ENCODE measurements at places on chromosomes 2 and 18.

DNA sequence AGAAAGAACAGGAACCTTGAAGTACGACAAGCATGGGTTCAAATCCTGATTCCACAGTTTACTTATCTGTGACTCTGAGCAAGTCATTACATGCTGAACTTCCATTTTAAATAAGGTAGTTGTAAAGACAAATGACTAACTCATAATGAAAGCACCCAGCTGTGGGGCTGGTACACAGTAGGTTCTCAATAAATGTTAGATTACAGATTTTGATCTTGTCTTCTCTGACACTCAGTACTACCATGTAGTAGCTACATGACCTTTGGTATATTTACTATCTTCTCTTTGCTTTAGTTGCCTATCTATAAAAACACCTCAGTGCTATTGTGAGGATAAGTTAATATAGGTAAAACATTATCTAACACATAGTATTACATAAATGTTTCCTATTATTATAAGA lies 3.2 kb downstream of the TRAK2 start:
- DNase-seq, result no peak

GRCh38 chr2:46988733-46989481 lies 73.3 kb upstream of the MCFD2 start:
- DNase-seq, result peak; percentile 47

DNA sequence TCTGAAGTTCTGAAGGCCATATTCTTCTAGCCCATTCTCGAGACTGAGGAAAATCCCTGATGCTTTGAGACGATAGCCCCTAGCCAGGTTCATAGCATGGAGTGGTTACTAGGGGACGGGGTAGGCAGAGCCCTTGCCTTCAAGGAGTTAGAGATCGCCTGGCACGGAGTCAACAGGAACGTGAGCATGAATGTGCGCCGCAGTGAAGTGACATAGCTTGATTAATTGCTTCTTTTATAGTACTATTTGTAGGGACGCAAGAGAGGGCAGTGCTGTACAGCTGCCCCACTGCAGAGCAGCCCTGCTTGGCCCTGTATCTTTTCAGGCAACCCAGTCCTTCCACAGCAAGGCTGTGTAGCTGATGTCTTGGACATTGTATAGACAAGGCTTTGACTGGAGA lies 26.2 kb downstream of the HRH4 start:
- DNase-seq, result no peak

DNA sequence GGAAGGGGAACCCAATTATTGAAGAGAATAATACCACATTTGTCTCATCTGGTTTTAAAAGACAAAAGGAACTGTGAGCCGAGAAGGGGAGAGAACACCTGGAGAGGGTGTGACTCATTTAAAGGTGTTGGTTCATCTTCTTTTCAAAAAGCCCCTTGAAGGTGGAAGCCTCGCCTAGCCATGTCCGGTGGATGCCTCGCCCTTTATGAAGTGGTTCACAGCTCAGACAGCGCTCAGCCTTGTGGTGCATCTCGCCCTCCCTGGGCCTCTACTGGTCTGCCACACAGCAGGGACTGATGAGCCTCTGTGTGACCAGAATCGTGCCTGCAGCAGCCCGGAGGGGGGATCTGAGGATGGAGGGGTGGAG lies 290.0 kb upstream of the CXCR4 start:
- DNase-seq, result no peak

GRCh38 chr2:233412405-233412804 lies 58.1 kb downstream of the DGKD start:
- no peak for DNase-seq

DNA sequence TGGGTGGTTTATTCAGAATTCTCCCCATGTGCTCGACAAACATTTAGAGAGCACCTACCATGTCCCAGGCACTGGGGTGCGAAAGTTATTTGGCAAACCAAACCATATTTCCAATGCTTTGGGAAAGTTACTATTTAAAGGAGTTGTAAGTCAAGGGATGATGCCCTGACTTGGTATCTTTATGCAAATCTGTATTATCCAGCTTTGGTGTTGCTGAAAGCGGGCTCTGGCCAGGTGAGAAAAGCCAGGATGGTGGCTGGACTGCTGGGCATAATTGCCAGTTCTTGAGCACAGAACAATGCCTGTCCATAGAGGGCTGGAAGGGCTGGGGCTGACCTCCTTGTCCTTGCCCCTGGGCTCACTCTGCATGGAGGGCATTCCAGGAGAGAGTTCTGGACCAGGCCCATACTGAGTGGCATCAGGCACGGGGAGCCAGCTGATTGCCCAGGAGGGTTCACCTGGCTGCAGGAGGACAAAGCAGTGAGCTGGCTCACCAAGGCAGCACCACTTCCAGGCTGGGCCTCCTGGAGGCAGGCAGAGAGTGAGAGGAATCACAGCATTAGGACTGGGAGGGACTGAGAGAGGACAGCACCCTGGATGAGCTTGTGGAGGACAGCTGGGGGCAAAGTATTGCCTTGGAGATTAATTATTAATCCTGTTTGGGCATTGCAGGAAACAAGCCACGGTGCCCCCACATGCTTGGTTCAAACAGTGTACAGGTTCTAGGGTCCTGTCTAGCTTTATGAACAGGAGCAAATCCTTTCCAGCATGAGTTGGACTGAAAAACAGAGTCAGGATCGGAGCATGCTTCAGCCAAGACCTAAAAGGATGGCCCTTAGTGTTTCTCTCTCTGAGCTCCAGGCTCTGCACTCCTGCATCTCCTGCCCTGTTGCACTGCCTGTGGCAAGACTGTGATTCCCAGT lies 7.1 kb downstream of the KHK start:
- DNase-seq, result no peak

- DNase-seq, result no peak
Measured at GRCh38 chr18:47777626-47778025, 152.8 kb downstream of the SMAD2 start.

GRCh38 chr2:217868911-217869334 lies 133.9 kb downstream of the TNS1 start:
- DNase-seq, result no peak

- no peak for DNase-seq
Measured at GRCh38 chr2:1484131-1484884, 71.0 kb downstream of the TPO start.

- no peak for DNase-seq
Measured at GRCh38 chr2:229956491-229956890, 34.2 kb downstream of the FBXO36 start.

GRCh38 chr18:63189817-63190216 lies 129.8 kb downstream of the BCL2 start:
- no peak for DNase-seq

DNA sequence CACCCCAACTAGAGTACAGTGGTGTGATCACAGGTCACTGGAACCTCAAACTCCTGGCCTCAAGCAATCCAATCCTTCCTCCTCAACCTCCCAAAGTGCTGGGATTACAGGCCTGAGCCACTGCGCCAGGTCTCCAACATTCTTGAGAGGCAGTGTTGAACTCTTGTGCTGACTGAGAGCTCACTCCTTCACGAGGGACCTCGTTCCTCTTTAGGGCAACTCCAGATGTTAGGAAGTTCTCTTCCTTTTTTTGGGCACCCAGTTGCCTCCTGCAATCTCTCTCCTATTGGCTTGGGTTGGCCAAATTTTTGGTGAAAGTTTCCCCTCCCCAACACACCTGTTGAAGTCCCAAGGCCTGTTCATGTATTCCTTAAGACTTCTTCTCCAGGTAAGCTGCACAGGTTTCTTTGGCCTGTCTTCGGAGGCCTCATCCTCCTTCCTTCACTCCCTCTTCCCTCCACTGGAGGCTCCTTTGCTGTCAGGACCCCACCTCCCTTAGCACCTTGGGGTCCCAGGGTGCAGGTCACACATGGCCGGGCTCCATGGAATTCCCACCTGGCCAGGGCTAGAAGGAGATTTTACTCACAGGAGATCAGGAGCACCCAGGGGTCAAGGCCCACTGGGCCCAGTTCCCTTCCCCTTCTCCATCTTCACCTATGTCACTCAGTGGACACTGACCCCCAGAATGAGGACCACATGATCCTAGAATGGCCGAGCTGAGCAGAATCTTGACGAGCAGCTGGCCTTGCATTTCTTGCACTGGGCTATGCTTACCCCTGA lies 94.6 kb upstream of the SMAD2 start:
- no peak for DNase-seq

DNA sequence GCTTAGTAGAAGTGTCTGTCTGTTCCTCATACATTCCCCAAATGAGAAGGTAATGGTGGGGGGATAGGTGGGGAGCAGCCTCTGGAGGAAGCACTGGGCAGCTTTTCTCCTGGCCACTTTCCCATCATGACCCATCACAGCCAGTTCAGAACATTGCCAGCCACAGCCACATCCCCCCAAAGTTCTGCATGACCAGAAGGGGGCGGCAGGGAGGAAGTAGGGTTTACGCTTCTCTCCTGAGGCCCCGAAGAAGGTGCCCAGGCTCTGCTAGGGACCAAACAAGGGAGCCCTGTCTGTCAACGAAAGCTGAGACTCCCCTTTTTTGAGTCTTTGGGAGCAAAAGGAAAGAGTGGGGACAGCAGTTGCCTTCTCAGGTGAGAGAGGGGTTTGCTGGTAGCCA lies 7.7 kb downstream of the IGFBP5 start:
- DNase-seq, result no peak

DNA sequence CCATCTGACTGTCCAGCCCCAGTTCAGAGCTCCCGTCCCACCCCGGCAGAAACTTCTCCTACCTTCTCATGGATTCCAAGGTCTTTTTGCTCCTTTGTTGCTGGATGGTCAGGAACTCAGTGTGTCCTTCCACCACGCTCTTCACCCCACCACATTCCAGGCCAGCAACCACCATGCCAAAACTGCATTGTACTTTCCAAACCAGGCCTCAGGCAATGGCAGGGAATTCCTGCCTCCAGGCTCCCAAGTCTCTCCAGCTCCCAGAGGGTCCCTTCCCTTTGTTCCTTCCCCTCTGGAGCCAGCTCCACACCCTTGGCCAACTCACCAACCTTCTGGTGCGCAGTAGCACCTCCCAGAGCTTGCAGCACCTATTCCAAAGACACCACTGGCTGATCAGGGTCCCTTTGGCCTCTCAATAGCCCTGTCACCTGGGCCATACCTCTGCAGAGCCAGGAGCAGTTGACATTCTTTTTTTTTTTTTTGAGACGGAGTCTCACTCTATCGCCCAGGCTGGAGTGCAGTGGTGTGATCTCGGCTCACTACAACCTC lies 8.1 kb downstream of the CHMP1B start:
- DNase-seq, result no peak

- DNase-seq, result no peak
Measured at GRCh38 chr2:60661073-60661738, 94.9 kb upstream of the PAPOLG start.

GRCh38 chr18:24068945-24069693 lies 54.6 kb downstream of the TTC39C start:
- no peak for DNase-seq

DNA sequence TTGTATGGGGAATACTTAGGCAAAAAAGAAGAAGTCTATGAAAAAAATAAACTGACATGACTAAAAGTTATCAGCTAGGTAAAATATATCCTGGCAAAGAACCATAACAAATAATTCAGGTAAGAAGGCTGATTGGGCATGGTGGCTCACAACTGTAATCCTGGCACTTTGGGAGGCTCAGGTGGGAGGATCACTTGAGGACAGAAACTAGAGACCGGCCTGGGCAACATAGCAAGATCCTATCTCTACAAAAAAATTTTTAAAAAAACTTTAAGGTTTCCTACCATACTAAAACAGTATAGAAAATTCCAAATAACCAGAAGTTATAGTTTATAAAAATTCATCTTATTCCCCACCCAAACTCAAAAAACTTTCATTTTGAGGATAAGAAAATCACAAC lies 10.8 kb downstream of the NCKAP1 start:
- DNase-seq, result no peak

DNA sequence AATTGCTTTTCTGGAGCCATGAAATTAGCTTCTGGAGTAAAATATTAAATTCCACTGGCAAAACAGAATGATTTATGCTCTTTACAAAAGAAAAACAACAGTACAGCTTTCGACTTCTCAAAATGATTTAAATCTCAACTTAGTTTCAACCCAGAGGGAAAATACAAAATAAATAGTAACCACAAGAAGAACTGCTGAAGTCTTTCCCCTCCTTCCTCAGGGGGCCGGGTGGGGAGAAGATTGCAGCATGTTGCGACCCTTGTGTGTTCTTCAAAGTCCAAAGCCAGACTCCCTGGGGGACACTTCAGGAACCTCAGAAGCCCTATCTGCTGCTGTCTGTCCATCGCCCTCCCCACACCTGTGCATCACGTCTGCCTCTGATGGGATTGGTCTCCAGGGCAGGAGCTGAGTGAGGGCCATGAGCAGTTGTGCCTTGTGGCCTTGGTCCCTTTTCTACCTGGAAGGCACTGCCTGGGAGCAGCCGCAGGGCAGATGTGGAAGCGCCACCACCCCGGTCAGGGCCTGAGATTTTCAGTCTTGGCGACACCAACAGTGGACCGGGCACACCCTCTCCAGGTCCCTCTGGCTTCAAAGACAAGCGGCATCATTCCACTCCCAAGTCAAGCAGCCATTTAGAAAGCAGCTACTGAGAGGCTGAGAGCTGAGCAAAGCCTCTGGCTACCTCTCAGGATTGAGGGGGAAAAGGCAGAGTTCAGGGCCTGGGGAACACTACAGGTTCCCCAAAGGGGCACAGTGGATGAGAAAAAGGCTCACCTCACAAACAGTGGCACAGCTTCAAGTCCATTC lies 210.1 kb upstream of the RAB6C start:
- DNase-seq, result no peak

DNA sequence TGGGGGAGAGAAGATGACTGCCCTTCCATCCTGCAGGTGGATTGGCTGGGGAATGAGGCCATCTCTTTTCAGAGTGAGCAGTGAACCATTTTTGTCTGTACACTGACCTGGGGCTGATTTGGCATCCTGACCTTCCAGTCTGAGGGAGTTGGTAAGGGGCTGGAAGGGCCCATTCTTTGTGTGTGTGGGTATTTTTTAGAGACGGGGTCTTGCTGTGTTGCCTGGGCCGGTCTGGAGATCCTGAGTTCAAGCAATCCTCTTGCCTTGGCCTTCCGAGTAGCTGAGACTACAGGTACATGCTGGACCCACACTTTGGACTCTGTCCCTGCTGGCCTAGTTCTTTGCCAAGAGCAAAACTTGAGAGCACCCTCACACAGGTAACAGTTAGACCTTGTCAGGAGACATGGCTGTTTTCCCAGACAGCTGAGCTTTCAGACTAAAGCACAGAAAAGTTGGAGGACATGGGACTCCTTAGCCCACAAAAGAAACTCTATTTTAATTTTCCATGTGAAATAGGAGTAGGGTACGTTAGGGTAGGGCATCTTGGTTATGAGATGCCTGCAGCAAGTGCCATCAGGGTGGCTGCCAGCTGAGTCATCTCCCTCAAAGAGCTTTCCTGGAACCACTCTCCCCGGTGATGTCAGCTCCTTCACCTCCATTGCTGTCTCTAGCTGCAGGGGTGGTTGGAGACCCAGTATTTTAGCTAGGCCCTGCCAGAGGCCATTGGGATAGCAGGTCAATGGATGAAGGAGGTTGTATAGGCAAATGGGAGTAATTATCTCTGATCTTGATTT lies 60.7 kb downstream of the DGKD start:
- no peak for DNase-seq

GRCh38 chr2:104762031-104762430 lies 91.9 kb upstream of the POU3F3 start:
- DNase-seq, result no peak

- no peak for DNase-seq
Measured at GRCh38 chr2:225017713-225018112, 24.6 kb downstream of the DOCK10 start.
